ENCODE measurements at places on chromosomes 12 and 14.

- no peak for DNase-seq
Observed at GRCh38 chr12:23895792-23896218, 53.7 kb downstream of the SOX5 start.

- DNase-seq, result no peak
Observed at GRCh38 chr14:53943751-53944083, 12.9 kb downstream of the BMP4 start.

GRCh38 chr12:5456906-5457305, 25.0 kb downstream of the NTF3 start:
- no peak for DNase-seq

DNA sequence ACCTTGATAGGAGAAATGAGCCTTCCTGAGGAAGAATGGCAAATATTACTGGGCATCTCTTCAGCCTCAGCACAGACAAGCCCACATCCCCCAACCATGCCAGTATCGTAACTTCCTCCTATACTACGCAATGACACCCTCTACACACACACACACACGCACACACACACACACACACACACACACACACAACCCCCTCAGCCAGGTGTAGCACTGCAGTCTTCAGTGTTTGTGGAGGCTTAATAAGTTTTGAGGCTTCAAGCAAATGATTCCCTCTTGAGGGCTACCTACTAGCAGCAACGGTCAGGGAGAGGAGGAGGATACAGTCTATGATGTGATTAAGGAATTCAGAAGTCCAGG, 1.6 kb downstream of the DGKA start:
- DNase-seq, result no peak

- DNase-seq, result no peak
Observed at GRCh38 chr12:120048263-120048662, 59.2 kb downstream of the BICDL1 start.

DNA sequence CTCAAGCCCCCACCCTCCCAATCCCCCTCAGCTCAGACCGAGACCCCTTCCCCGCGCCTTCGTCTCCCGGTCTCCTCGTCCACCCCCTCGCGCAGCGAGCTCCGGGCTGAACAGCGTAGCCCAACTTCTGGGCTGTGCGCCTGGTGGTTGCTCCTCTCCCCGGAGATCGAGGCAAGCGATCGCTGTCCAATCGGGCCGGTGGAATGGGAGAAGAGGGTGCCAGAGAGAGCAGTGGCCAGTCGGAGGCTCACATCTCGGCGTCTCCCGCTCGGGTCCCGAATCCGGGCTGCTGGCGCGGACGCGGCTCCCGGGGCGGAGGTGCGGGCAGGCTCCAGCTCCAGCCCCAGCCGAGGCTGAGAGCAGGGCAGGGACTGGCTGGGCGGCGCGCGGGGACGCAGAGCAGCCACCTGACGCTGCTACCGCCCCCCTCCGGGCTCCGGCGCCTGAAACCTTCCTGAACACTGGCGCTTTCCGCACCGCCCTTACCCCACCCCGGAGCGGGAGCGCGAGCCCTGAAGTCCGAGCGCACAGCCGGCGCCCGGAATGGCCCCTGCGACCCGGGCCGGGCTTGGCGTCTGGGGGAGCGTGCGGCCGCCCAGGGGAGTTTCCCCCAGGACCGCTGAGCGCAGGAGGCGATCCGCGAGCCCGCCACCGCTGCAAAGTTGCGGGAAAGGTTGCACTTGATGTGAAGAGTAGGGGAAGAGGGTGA, 508 bp upstream of the KCNH5 start:
- DNase-seq, result no peak

DNA sequence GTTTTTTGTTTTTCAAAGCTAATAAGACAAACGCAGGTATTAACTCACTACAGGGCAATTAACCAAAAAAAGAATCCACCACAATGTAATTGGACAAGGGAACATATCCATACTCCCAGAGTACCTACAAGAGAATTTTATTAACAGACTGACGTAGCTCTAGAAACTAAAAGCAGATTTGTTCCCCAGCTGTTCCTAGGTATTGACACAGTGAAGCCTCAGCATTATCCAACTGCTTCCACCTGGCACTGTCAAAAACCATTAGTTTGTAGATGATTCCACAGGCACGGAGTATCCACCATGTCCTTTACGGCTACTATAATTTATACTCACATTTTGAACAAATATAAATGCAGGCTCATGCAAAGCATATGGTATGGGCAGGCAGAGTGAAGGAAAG, 22.3 kb downstream of the PPM1H start:
- no peak for DNase-seq

GRCh38 chr14:65661865-65662264, 249.3 kb downstream of the FUT8 start:
- DNase-seq, result no peak

DNA sequence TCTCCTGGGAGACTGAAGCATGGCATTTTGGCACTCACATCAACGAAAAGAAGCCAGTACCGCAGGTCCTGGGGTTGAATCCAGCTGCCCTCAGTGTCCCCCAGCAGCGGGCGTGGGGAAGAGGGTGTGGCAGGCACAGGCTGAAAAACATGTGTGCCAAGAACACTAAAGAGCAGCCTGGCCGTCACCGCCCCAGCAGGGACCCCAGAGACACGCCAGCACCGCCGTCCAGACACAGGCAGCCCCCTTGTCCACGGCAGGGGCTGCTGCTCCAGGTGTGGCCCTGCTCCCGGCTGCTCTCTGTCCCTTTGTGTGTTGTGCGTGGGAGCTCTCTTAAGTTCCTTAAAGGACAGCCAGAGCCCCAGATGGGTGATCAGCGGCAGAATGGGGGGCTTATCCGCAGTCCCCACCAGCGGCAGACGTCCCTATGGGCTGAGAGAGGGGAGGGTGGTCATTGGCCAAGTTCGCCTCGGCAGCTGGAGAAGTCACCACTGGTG, 556 bp downstream of the PHETA1 start:
- no peak for DNase-seq

DNA sequence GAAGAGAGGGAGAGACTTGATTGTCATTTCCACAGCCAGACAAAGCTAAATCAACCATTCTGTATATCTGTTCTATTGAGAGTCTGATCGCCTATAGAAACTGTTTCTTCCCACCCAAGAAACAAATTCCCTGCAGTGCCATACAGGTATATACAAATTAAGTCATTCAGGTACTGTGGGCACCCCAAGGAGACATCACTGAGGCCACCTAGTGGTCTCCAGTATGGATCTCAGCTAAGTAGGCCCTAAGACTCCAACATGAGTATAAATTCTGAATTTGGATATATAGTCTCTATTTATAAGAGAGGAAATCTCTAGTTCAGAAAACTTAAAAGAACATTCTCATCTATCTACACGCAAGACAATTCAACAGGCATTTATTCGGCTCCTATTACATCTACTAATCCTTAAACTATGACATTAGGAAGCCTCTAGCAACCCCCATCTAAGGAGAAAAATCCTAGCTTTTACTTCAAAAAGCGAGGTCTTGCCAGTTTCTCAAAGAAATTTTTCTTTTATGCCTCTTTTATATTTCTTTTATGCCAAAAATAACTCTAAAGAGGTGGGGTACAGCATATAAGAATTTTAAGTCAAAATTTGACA, 62.6 kb downstream of the DCAF5 start:
- DNase-seq, result no peak

DNA sequence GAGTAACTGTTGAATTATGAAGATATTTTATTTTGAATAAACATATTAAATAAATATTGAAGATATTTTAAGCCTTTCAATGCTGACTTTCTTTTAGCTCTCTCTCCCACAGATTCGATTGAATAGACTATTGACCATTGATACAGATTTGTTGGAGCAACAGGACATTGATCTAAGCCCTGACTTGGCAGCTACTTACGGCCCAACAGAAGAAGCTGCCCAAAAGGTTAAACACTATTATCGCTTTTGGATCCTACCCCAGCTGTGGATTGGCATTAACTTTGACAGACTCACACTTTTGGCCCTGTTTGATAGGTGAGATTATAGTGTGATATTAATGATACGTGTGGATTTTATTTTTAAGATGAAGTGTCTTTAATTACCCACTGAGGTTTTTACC, 105.6 kb downstream of the PCNX1 start:
- DNase-seq, result no peak

GRCh38 chr12:64633940-64634337, 23.6 kb downstream of the RASSF3 start:
- no peak for DNase-seq

GRCh38 chr14:49882826-49883694, 9.8 kb upstream of the ARF6 start:
- DNase-seq, result no peak

DNA sequence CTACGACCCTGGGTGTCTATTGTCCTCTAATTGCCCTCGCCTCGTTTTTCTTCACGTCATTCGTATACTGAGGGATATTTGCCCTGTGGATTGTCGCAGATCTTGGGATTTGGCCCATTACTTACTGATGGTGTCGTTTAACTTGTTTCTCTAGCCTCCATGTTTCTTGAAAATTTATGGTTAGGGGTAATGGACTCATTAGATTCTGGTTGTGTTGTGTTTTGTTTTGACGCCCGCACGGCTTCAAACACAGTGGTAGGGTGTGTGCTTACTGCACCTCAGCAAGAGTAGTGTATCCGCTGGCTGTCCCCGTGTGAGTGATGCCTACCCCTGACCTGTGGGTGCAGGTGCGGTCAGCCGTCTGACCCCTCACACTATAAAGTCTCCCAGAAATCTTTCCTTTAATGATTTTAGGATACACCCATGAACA, 874 bp upstream of the RNU6-8 start:
- no peak for DNase-seq

- DNase-seq, result no peak
Observed at GRCh38 chr12:4909734-4910501, at the start of gene KCNA1. KCNA1 (plus strand) TSS chr12:4909905; CDS start chr12:4911379, 1,474 bp downstream.

GRCh38 chr12:124558313-124558712, 9.1 kb downstream of the NCOR2 start:
- no peak for DNase-seq

DNA sequence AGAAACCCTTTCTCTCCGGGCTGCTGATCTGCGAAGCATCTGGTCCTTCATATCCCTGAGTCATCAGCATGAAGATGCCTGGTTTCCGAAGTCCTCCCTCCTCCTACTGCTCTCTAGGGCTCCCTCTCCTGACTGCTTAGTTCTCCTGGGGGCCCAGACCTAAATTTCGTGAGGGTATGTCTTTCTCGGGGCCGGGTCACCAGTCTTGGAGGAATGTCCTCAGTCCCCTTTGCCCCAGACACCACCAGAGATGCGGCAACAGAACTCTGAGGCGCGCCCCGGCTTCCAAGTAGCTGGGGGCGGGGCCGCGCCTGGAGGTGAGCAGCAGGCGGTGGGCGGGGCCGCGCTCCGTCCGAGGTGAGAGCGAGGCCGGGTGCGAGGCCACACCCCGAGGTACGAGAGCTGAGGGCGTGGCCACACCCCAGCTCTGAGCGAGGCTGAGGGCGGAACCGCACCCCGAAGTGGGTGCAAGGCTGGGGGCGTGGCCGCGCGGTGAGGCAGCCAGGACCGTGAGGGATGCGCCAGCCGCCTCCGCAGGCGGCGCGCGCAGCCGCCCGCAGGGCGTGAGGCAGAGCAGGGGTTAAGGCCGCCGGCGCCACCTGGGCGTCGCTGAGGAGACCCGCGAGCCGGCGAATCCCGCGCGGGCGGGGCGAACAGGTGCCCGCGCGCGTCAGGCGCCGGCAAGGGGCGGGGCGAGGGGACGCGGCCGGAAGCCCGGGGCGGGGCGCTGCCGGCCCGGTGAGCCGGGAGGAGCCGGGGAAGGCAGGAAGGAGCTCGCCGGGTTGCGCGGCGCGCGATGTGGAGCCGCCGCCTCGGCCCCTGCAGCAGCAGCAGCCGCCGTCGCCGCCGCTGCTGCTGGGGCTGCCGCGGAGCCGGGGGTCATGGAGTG, at the start of gene BICDL1:
TSS of gene BICDL1 (plus strand) at position 765 of the 889 bp plus-strand sequence. CDS start 633 bp downstream, outside the sequence.
- DNase-seq, result peak; percentile 85

- DNase-seq, result peak; percentile 54
Observed at GRCh38 chr14:104818714-104819161, 17.8 kb downstream of the ZBTB42 start.

GRCh38 chr12:108856428-108857157, 790 bp downstream of the SSH1 start:
- peak; percentile 84 for DNase-seq

GRCh38 chr12:132523576-132524331, 33.8 kb downstream of the FBRSL1 start:
- DNase-seq, result no peak

DNA sequence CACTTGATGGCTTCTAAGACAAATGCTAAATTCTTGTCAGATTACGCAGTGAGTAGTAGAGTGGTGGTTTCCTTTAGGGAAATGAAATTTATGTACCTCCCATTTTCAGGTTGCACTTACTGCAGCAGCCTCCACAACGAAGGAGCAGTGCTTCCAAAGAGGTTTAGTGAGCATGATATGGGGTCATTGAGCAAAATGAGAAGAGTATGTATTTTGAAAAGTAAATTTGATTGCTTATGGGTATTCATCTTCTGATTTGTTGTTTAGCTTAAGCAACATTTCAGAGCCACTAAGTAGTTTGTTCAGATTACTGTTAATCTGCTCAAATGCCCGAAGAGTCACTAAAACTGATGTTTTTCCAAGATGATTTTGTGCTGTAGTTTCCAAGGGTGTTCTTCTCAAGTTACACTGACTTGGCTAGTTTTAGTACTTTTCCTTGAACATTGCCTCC, 493.6 kb downstream of the PCNX1 start:
- DNase-seq, result no peak

- no peak for DNase-seq
Observed at GRCh38 chr14:21102521-21103410, 1.9 kb downstream of the TMEM253 start.

GRCh38 chr12:45178771-45179170, 37.1 kb upstream of the ANO6 start:
- DNase-seq, result no peak

GRCh38 chr14:26330982-26331381, 266.9 kb downstream of the NOVA1 start:
- DNase-seq, result no peak

DNA sequence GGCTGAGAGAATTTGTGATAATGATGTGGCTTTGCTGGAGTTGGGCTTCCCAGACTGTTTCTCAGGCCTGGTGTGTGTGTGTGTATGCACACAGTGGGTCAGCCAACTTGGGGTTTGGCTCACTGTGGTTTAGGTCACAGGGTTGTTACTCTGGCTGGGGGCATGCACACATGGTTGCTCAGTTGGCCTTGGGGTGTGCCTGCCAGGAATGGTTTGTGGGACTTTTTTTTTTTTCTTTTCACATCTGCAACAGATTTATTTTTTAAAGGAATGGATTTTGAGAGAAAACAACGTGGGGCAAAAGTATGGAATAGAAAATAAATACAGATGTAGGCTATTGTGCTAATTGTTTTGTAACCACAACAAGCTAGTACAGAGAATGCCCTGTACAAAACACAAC, 25.0 kb upstream of the GTF2A1 start:
- no peak for DNase-seq

DNA sequence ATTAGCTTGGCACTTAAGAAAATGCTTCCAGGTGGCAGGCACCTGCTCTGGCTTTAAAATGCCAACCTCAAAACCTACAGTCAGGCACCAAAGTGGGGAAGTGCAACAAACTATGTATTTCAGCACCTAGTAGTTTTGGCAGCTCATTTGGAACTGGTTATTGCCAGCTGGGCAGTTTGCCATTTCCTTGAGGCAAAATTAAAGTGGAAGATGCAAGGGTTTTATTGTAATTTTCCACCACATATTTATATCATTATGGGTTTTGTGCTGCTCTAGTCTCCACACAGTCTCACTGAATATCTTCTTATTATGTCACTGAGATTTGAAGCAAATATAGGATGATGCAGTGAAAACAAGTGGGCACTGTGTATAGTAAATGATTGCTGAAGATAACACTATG, 117.0 kb downstream of the PRKD1 start:
- DNase-seq, result no peak

- no peak for DNase-seq
Observed at GRCh38 chr14:68665792-68666204, 127.1 kb downstream of the ZFP36L1 start.

Measured in suprapubic skin (tissue), 4 donors.